ENCODE measurements at places on chromosomes 5 and 9. TPM values are rescaled to one million over a fixed set of nuclear protein-coding genes. Genes with fewer than 3 reads are reported as not detected.

- DNase-seq = no peak
- no peak overlapping the region for H3K27ac ChIP-seq
- no peaks in the 10 kb centered on the region for H3K27me3 ChIP-seq
- H3K36me3 ChIP-seq = no peaks in the 10 kb centered on the region
- H3K4me3 ChIP-seq = no peak overlapping the region
- no peaks in the 10 kb centered on the region for H3K4me1 ChIP-seq
Measured at GRCh38 chr9:2691212-2691611, 26.1 kb upstream of the KCNV2 start.

- peaks cover 11% of the 10 kb centered on the region for H3K4me1 ChIP-seq
- H3K4me3 ChIP-seq = peak overlapping the region; percentile 89
- H3K27me3 ChIP-seq = no peaks in the 10 kb centered on the region
- H3K36me3 ChIP-seq = peaks cover 4% of the 10 kb centered on the region
Measured at GRCh38 chr9:78234810-78235209, 1.1 kb upstream of the CEP78 start.

- H3K36me3 ChIP-seq = no peaks in the 10 kb centered on the region
- H3K4me3 ChIP-seq = no peak overlapping the region
- H3K27ac ChIP-seq = no peak overlapping the region
Measured at GRCh38 chr9:109447329-109448076, 50.6 kb downstream of the PTPN3 start.

GRCh38 chr9:14956208-14956607 is 46.0 kb upstream of the FREM1 start:
- H3K27me3 ChIP-seq = no peaks in the 10 kb centered on the region
- no peaks in the 10 kb centered on the region for H3K4me1 ChIP-seq
- H3K36me3 ChIP-seq = no peaks in the 10 kb centered on the region
- H3K4me3 ChIP-seq = no peak overlapping the region
- DNase-seq = no peak

Gene ACOT12
- total RNA-seq = not detected

DNA sequence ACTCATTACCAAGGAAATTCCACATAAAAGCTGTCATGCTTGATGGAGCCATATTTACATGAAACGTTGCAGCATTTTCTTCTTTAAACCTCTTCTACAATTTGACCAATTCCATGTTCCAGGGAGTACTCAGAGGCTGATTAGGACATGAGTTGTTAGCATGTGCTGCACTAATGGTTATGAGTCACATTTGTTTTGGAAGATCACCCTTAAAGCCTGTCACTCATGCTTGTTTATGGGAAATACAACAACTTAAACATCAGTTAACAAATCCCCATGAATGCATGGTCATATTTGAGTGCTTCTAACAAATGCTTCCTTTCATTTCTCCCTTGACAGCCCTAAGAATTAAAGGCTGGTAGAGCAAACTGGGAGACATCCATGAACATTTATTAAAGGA is 156.1 kb downstream of the GHR start:
- no peak overlapping the region for H3K4me3 ChIP-seq
- H3K27ac ChIP-seq = no peak overlapping the region
- H3K36me3 ChIP-seq = no peaks in the 10 kb centered on the region
- DNase-seq = no peak

GRCh38 chr5:148466236-148466580 is 82.5 kb downstream of the FBXO38 start:
- H3K4me3 ChIP-seq = no peak overlapping the region
- H3K36me3 ChIP-seq = no peaks in the 10 kb centered on the region
- H3K27ac ChIP-seq = no peak overlapping the region

DNA sequence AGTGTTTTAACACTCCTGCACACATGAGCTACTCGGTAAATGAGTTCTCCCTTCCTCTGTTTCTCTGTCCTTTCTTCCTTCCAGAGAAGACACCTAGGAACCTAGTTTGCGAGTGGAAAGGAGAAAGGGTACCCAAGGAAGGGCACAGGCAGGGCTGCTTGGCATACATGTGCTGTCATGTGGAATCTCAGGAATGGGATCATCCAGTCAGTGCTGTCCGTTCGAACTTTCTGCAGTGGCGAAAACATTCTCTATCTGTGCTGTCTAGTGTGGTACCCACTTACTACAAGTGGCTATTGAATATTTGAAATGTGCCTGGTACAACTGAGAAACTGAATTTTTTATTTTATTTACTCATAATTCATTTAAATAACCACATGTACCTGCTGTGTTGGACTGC is 28.0 kb downstream of the NLN start:
- no peaks in the 10 kb centered on the region for H3K36me3 ChIP-seq
- no peaks in the 10 kb centered on the region for H3K4me1 ChIP-seq
- no peak overlapping the region for H3K27ac ChIP-seq

Gene GDA
- total RNA-seq = 14.6 TPM

Gene IL4
- not detected for total RNA-seq

DNA sequence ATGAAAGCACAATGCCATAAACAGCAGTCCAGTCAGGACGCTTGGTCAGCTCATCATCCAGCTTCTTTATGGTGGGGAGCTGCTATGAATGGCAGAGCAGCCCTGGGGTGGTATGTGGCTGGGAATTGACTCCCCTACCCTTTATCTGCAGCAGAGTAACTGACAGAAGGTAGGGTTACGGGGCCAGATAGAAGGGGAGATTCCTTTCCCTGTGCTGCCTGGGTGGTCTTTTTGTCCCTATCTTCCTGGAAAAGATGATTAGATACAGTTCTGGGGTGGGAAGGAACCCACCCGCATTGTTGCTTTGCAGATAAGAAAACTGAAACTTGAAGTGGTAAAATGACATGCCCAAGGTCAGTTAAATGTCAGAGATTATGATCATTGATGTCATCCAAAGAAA is 405.5 kb downstream of the ARHGEF28 start:
- no peak overlapping the region for H3K4me3 ChIP-seq
- no peak overlapping the region for H3K27ac ChIP-seq
- DNase-seq = no peak
- H3K4me1 ChIP-seq = no peaks in the 10 kb centered on the region
- H3K27me3 ChIP-seq = no peaks in the 10 kb centered on the region

DNA sequence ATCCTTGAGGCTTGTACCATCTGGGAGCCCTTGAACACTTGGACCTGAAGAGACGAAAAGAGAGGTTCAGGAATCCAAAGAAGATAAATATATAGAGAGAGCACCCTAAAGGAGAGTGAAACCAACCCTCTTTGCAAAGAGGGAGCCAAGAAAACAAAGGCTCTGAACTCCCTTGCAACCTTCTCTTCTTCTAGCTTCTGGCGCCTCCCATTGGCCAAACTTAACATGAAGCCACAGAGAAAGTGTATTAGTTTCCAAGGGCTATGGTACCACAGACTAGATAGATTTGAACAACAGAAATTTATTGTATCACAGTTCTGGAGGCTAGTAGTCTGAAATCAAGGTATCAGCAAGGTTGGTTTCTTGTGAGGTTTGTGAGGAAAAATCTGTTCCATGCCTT is 175.1 kb downstream of the HCN1 start:
- no peaks in the 10 kb centered on the region for H3K4me1 ChIP-seq
- H3K4me3 ChIP-seq = no peak overlapping the region
- DNase-seq = no peak

Gene BRD3
- total RNA-seq = 37.1 TPM

DNA sequence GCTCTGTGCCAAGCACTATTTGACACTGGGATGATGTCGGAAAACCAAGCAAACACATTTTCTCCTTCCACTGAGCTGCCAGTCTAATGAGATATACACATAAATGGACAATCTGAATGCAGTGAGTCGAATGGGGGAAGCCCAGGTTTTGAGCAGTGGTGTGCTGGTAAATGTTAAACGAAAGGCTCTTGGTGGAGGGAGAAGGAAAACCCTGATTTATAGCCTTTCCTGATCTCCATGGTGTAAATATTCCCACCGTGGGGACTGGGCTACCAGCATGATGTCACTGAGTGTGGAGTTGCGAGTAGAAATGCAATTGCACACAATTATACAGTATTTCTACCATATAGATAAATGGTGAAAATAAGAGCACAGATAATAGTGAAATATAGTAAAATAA is 5.0 kb upstream of the GSN start:
- no peak overlapping the region for H3K4me3 ChIP-seq
- H3K27ac ChIP-seq = no peak overlapping the region
- H3K27me3 ChIP-seq = no peaks in the 10 kb centered on the region
- no peak for DNase-seq

DNA sequence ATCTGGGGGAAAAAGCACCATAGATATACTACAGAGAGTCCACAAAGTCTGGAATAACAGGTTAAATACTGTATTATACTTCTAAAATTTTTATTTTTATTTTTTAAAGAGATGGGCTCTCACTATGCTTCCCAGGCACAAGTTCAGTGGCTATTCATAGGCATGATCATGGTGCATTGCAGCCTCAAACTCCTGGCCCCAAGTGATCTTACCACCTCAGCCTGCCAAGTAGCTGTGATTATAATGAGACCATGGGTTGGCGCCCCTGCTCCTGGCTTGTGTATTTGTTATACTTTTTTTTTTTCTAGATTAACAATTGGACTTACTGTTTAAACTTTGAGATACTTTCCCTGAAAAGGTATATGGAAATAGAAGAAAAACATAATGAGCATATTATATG is 25.9 kb downstream of the ERBIN start:
- H3K27me3 ChIP-seq = no peaks in the 10 kb centered on the region
- peaks cover 15% of the 10 kb centered on the region for H3K36me3 ChIP-seq
- H3K4me3 ChIP-seq = no peak overlapping the region
- H3K4me1 ChIP-seq = no peaks in the 10 kb centered on the region
- no peak for DNase-seq

- H3K4me3 ChIP-seq = no peak overlapping the region
- H3K27me3 ChIP-seq = no peaks in the 10 kb centered on the region
- H3K36me3 ChIP-seq = no peaks in the 10 kb centered on the region
- no peak for DNase-seq
- H3K4me1 ChIP-seq = no peaks in the 10 kb centered on the region
Measured at GRCh38 chr5:145768863-145769262, 66.3 kb downstream of the PRELID2 start.

Gene KIAA1958
- 16.0 TPM for total RNA-seq

Gene GPR21
- not detected for total RNA-seq

Gene IL9
- total RNA-seq = not detected
